ENCODE measurements at places on chromosomes 7 and 10.

DNA sequence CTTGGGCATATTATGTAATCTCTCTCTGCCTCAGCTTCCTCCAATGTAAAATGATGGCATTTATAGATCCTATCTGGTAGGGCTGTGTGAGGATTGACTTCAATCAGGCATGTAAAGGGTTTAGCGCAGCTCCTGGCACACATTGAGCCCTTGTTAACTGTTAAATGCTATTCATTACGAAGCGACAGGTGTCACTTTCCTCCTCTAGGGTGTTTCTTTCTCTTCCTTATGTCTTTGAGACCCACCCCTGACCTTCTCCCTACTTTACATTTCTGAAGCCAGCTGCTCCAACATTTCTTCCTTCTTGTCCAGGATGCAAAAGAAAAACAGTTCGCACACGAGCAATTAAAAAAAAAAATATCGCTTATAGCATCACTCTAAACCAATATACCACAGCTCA, 5.7 kb upstream of the R3HCC1L start:
- DNase-seq: no peak

GRCh38 chr7:157540606-157541294, 203.9 kb downstream of the DNAJB6 start:
- peak; percentile 6 for DNase-seq

DNA sequence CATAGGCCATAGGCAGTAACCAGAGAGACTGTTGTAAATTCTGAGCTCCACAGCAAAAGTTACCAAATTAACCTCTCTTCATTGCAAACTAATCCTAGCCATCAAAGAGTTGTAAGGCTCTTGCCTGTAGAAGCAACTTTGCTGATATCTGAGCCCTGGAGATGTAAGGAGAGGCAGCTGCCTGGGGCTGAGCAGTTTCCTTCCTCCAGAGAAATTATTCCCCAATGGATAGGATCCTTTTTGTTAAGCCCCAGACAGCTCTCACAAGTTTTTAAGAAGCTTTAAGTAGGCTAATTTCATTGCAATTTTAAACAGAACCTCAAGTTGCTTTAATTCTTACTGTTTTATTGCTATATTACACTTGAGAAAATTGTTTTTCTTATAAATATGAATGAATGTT, 211.1 kb downstream of the GALNT17 start:
- no peak for DNase-seq

DNA sequence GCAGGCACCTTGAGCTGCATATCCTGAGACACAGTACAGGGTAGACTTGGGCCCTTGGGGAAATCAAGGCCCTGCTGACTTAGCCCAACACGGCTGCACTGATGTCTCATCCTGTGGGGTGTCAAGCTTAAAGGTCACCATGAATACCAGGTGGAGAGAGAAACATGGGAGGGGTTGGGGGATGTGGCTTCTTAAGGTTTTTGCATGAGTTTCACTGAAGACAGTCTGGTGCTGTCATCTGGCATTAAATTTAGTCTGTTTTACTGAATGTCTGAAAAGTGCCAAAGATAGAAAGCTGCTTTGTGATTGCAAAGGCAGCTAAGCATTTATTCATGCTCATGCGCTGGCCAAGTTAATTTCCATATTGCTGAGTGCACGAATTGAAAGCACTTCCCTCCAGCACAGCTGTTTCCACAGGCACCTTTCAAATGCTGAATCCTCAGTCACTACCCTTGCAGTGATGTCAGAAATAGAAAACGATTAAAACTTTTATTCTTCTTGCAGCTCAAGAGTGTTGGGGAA, 102.1 kb downstream of the OSBPL3 start:
- no peak for DNase-seq

Measured in dorsolateral prefrontal cortex (tissue), 122 donors.